T follicular helper cell (primary cell): ENCODE measurements at places on chromosomes 16 and 17.

DNA sequence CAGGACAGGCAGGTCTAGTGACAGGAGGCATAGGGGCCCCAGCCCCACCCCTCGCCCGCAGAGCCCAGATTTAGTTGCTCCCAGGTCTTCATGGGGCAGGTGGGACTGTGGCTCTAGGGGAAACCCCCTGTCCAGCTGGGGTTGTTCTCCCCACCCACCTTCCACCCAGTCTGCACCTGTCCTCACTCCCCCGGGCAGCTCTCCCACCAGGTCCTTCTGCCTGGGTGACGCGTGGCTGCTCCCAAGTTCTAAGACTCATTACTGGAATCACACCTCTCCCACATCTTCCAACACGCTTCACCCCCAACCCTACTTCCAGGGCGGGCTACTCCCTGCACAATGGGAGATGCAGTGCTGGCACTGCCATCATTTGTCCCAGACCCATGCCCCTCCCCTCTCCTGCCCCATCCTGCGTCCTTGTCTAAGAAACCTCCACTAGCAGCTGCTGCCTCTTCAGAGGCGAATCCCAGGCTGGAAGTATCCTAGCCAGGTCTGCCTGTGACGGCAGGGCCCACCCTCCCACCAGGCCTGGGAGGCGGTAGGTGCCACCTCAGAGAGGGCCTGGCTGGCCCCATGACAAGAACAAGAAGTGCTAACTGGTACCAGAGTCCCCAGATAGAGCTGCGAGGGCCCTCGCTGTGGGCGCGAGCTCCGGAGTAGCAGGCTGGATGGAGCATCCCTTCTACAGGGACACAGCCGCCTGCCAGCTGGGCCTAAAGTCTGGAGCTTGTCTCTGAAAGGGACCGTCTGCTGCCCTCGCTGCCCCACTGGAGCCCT, 22.8 kb downstream of the GRIN2C start:
- DNase-seq: no peak

DNA sequence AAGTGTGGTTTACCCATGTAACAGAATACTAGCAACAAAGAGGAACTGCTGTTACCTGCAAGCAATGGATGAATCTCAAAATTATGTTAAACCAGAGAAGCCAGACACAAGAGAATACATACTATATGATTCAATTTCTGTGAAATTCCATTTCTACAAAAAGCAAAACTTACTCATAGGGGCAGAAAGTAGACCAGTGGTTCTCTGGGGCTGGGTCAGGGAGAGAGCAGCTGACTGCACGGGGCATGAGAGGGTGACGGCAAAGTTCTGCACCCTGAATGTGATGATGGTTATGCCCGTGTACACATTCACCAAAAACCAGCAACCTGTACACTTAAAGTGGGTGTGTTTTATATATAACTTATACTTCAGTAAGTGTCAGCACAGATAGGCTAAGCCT, 3.1 kb downstream of the ZNF843 start:
- DNase-seq: no peak

DNA sequence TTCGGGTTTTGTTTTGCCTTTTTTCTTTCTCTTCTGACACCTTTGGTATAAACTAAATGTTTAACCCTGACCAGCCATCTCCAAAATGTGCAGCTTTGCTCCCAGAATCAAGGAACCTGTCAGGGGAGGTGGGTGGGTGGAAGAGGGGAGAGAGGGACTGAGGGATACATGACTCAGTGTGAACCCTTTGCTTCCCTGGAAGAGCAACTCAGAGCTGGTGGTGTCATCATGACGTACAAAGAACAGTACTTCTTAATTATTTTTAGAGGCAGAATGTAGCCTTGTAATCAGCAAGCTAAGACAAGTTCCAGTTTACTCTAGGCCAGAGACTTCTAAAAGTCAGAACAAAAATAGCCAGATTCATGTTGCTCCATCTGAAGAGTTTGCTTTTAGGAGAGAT, 119.6 kb upstream of the HAS3 start:
- DNase-seq: no peak

- no peak for DNase-seq
Observed at GRCh38 chr16:85123891-85124635, 11.8 kb upstream of the CIBAR2 start.

DNA sequence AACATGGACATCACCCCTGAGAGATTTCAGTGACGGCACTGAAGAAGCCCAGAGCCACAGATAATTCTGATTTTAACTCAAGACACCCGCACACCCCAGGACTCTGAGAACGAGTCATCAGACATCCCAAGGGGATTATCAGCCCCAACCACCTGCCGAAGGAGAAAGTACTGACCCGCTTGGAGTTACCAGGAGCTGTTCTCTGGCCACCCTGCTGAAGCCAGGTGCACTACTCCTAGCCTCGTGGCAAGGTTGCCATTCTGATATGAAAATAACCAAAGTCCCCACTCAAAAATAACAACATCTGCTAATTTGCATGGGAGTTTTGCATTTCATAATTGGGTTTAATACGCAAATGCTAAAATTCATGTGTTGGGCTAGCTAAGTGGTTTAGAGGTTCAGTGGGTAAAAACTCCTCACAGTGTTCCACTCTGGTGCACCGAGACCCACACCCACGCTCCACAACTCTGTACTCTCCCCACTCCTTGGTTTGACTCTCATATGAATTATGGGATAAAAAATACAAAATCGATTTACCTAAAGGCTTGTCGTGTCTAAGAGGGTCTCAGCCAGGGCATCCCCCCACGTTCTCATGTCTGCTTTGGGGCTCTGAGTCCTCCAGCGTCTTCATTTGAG, 143.0 kb upstream of the NOL11 start:
- no peak for DNase-seq

DNA sequence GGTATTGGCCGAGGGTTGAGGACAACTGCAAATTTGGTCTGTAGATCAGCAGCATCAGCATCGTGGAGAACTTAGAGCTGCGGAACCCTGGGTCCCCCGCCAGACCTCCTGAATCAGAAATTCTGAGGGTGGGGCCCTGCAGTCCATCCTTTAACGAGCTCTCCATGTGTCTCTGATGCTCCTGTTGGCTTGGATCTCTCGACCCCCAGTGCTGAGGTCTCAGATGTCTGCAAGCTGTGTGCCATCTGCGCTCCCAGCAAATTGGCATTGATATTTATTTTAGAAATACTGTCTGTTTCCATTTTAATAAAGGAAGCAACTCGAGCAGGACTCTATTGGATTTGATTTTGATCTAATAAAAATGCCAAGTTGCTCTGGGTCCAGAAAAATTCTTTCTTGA, 250.0 kb downstream of the KATNIP start:
- no peak for DNase-seq

- DNase-seq: peak; percentile 92
Observed at GRCh38 chr16:53130159-53131049, 75.6 kb downstream of the CHD9 start.

DNA sequence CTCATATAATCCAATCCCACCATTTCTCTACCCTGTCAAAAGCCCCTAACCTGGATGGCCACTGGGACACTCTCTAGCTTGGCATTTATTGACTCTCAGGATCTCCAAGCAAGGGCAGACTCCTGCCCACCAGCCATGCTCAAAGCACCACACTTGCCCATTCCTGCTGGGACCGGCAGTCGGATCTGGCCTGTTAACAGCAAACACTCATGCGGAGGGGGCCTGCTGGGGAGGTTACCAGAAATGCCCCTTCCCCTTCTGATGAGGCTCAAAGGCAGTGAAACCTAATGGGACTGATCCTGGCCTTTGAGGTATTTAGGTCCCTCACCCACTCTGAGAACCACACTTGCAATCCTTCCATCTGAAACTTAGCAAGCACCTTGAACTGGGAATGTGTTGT, 6.5 kb upstream of the CCL1 start:
- no peak for DNase-seq

GRCh38 chr16:60645541-60645940, 1390.7 kb downstream of the CDH8 start:
- DNase-seq: no peak
